ENCODE measurements at places on chromosomes 7 and 10. TPM values are rescaled to one million over a fixed set of nuclear protein-coding genes. Genes with fewer than 3 reads are reported as not detected.
A peak's percentile ranks its signal among the peaks of the same experiment; 100 is the strongest.

GRCh38 chr7:44431091-44431608 lies 59.3 kb downstream of the NUDCD3 start:
- peak; percentile 32 for DNase-seq

- peak; percentile 42 for DNase-seq
Observed at GRCh38 chr10:28375399-28376354, 72.8 kb upstream of the MPP7 start.

- DNase-seq: peak; percentile 1
Observed at GRCh38 chr10:4431114-4431863, 394.7 kb upstream of the AKR1E2 start.

DNA sequence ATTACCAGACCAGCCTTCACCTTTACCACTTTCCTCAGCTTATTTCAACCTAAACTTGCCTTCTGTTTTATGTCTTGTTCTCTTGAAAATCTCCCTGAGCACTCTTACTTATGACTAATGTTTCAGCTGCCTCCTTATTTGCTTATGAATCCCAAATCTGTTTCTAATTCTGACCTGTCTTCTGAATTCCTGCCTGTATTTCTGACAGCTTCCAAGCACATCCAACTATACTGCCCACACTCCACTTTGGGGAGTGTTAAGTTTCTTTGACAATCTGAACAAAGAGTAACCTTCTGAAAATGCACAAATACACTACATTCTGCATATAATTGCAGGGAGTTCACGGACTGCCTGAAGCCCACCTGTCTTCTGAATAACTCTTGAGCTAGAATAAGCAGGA lies 48.7 kb downstream of the ARMC3 start:
- DNase-seq: no peak

JAZF1 gene
- total RNA-seq: 5.4 TPM

EZH2 gene
- total RNA-seq: 25.1 TPM

All from HT1080 (cell line).